Stomach (tissue), 19 donors: ENCODE measurements at places on chromosomes 1 and 21. TPM values are rescaled to one million over a fixed set of nuclear protein-coding genes. Genes with fewer than 3 reads are reported as not detected.
A peak's percentile ranks its signal among the peaks of the same experiment; 100 is the strongest.

DNA sequence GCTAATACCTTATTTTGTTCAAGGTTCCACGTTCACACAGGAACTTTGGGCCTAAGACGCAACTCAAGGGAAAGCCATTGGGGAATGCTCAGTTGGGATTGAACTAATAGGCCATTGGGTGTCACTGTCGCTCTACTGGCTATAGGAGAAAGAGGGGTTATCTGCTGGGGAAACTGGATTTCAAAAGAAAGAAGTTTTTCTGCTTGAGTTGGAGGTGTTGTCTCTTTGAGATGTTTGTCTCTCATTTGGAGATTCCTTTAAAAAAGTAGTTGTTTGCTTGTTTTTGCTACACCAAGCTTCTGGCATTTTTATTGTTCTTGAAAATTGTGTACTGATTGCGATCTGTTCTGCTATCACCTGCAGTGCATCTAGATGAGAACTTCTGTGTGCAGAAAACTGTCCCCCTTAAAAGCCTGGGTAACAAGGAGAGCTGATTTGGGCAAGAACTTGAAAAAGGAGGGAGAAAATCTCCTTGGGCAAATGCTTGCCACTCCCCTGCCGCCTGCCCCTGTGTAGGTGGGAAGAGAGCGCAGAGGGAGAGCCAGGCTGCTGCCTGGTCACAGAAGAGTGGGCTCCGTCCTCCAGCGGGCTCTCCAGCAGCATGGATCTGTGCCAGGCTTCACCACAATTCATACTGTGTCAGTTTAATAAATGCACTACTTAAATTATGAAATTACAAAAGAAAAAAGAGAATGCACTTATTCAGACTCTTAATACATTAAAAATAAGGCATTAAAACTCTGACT, 39.9 kb downstream of the PEX14 start:
- no peaks in the 10 kb centered on the region for H3K27me3 ChIP-seq
- no peaks in the 10 kb centered on the region for H3K36me3 ChIP-seq
- H3K4me3 ChIP-seq, result no peak overlapping the region
- DNase-seq, result no peak
- H3K27ac ChIP-seq, result no peak overlapping the region
- peaks cover 48% of the 10 kb centered on the region for H3K4me1 ChIP-seq

DNA sequence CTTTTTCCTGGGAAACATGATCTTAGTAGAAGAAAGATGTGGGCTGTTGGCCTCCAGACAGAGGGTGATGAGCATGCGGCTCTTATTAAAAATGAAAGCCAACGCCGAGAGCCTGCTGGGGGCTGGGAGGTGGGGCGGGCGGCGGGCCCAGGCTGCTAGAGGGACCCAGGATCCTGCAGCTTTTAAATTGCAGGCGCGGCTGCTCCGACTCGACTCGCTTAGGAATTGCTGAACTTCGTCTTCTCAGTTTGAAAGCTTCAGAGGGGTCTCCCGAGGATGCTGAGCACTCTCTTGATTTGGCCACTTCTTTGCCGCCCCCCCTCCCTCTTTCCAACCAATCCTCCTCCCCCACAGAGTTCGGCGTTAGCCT, 1.2 kb downstream of the AGPAT3 start:
- peak overlapping the region; percentile 94 for H3K4me3 ChIP-seq
- peak overlapping the region; percentile 97 for H3K27ac ChIP-seq
- peaks cover 30% of the 10 kb centered on the region for H3K4me1 ChIP-seq
- no peaks in the 10 kb centered on the region for H3K36me3 ChIP-seq
- no peaks in the 10 kb centered on the region for H3K27me3 ChIP-seq

- no peaks in the 10 kb centered on the region for H3K36me3 ChIP-seq
- DNase-seq, result peak; percentile 29
- H3K4me3 ChIP-seq, result no peak overlapping the region
- peaks cover 18% of the 10 kb centered on the region for H3K4me1 ChIP-seq
These were observed 73.7 kb downstream of the SLC16A1 start for GRCh38 chr1:112882271-112882744.

The SYCP1 gene
- total RNA-seq, result not detected

DNA sequence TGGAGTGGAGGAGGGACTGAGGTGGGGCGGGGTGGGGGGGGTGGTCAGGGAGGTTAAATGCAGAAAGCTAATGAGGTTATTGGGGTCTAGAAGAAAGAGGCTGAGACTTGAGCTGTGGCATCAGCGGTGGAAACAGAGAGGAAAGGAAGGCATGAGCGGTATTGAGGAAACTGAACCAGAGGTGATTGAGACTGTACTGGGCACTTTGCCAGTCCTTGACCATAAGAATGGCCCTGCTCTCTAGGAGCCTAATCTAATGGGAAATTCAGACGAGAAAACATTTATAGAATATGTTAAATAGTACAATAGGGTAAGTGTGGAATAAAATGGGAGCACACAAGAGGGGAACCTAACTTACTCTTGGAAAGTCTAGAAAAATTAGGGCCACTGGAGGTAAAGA, 23.7 kb downstream of the SLC44A3 start:
- H3K27me3 ChIP-seq, result no peaks in the 10 kb centered on the region
- no peaks in the 10 kb centered on the region for H3K4me1 ChIP-seq
- peaks cover 63% of the 10 kb centered on the region for H3K36me3 ChIP-seq
- no peak for DNase-seq

- no peak for DNase-seq
- no peaks in the 10 kb centered on the region for H3K36me3 ChIP-seq
- no peak overlapping the region for H3K4me3 ChIP-seq
These were observed 157.2 kb upstream of the NFIA start for GRCh38 chr1:60924964-60925798.

- no peak overlapping the region for H3K27ac ChIP-seq
- DNase-seq, result no peak
These were observed 659.0 kb downstream of the LTN1 start for GRCh38 chr21:28333578-28334075.

- H3K4me1 ChIP-seq, result peaks cover 25% of the 10 kb centered on the region
- peak within 1 kb of the TSS; percentile 67 for H3K4me3 ChIP-seq
These were observed at the start of gene ZBTB8A for GRCh38 chr1:32538887-32539583. Gene ZBTB8A (plus strand): TSS chr1:32539427. CDS start chr1:32592932, 53,505 bp downstream.

- peak overlapping the region; percentile 46 for H3K4me3 ChIP-seq
- H3K36me3 ChIP-seq, result no peaks in the 10 kb centered on the region
- peaks cover 32% of the 10 kb centered on the region for H3K4me1 ChIP-seq
- peak overlapping the region; percentile 87 for H3K27ac ChIP-seq
These were observed 2.6 kb downstream of the C1orf116 start for GRCh38 chr1:207029701-207030521.

The A3GALT2 gene
- not detected for total RNA-seq

- no peak overlapping the region for H3K4me3 ChIP-seq
- H3K4me1 ChIP-seq, result no peaks in the 10 kb centered on the region
- no peak overlapping the region for H3K27ac ChIP-seq
- H3K27me3 ChIP-seq, result peaks cover 9% of the 10 kb centered on the region
- no peak for DNase-seq
These were observed 22.3 kb upstream of the HPCAL4 start for GRCh38 chr1:39713557-39713956.

The MYOG gene
- total RNA-seq, result not detected

- no peak overlapping the region for H3K4me3 ChIP-seq
- peaks cover 62% of the 10 kb centered on the region for H3K36me3 ChIP-seq
- no peak overlapping the region for H3K27ac ChIP-seq
- no peaks in the 10 kb centered on the region for H3K27me3 ChIP-seq
- no peaks in the 10 kb centered on the region for H3K4me1 ChIP-seq
- no peak for DNase-seq
These were observed 10.1 kb downstream of the TADA1 start for GRCh38 chr1:166865926-166866325.

- H3K27me3 ChIP-seq, result peaks cover 5% of the 10 kb centered on the region
- no peak overlapping the region for H3K4me3 ChIP-seq
- DNase-seq, result no peak
- H3K36me3 ChIP-seq, result no peaks in the 10 kb centered on the region
These were observed 12.0 kb upstream of the ARHGEF19 start for GRCh38 chr1:16224472-16224871.
